ENCODE measurements at places on chromosomes 13 and 19.

DNA sequence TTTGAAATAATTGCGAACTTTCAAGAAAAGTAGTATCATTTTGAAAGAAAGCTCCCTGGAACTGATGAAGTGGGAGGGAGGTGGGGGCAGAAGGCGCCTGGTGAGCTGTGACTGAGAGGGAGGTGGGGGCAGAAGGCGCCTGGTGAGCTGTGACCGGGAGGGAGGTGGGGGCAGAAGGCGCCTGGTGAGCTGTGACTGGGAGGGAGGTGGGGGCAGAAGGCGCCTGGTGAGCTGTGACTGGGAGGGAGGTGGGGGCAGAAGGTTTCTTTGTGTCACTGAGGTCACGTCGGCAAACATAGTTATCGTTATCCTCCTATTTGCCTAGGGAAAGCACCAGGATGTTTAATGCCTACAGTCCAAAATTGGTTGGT, 24.2 kb downstream of the C2CD4C start:
- no peak for DNase-seq

DNA sequence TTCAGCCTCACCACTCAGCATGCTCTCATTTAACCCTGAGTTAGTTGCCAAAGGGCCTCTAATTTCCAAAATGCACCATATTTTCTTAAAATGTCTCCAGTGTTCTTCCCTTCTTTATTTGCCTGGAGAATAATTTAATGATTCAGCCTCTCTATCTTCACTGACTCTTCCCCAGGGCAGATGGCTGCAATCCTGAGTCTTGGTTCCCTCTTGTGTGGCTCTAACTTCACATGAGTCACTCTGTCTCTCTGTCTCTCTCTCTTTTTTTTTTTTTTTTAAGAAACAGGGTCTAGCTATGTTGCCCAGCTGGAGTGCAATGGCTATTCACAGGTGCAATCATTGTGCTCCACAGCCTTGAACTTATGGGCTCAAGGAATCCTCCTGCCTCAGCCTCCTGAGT, 251.4 kb downstream of the VWA8 start:
- DNase-seq, result no peak

DNA sequence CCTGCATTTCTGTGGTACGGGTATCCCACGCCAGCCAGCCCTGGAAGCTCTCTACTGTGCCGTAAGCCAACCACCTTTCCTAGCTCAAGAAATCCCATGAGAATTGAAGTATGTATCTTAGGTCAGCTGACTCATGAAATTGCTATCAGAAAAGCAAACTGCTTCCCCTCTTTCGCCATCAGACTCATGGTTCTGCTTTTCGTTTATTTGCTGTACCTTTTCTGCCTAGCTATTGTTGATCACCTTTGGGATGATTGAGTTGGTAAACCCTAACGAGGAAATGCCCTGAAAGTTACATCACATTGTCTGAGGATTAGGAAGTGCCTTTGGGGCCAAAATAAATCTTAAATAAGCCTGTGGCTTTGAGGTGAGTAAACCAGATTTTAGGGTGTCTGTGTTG, at the start of gene ADGRE3:
Gene ADGRE3, minus strand, starts transcription at position 81 of the 400 bp plus-strand sequence. Its CDS starts 74 bp downstream, at position 7.
- no peak for DNase-seq

DNA sequence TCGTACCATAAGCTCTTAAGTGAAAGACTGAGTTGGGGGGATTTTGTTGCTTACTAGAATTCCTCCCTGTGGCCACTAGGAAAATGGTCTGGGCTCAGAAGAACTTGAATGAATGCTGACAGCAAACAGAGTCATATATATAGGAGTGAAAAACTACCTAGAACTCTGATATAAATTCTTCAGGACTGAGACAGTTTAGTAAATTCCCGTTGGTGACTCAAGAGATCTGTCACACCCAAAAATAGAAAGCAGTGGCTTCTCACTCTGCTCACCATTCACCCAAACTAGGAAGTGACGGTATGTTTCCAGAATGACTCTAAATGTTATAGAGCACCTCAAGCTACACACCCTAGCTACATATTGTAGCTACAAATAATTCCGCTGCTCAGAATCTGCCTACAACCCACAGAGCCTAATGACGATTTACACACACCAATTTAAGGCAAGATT, 116.2 kb downstream of the TBC1D4 start:
- DNase-seq, result no peak

Data from left renal pelvis (tissue), 4 donors.